GM04503 (cell line): ENCODE measurements at places on chromosomes 13 and 19.

DNA sequence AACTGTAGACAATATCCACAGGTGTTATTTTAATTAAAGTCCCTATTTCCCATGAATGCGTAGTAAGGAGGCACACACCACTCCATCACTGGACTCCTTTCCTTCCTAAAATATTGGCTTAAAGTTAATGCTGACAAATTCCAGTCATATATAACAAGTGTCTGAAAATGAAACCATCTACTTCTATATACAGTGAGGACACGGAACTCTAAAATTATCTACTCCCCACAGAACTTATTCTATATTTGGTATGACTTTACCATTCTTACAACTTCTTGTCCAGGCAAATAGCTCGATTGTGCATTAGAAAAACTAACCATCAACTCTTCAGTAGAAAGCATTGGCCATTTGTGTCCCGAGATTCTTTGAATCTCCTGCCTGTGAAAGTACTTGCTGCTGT, 1560.2 kb downstream of the EFNB2 start:
- no peak for DNase-seq

DNA sequence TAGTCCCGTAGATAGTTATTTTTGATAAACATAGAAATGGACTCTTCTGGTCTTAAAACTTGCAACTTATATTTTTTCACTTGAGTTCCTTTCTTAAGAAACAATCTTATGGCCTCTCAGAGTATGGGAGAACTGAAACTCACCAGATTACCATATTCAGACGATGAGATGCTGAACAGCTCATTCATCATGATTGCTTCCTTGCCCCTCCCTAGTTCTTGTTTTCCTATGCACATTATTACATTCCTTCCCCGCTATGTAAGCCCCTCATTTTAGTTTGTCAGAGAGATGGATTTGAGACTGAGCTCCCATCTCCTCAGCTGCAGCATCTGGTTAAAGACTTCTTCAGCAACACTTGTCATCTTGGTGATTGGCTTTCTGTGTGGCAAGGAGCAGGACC, 158.5 kb downstream of the SLITRK6 start:
- DNase-seq: no peak

- DNase-seq: no peak
Measured at GRCh38 chr19:4487572-4487971, 15.5 kb downstream of the HDGFL2 start.

DNA sequence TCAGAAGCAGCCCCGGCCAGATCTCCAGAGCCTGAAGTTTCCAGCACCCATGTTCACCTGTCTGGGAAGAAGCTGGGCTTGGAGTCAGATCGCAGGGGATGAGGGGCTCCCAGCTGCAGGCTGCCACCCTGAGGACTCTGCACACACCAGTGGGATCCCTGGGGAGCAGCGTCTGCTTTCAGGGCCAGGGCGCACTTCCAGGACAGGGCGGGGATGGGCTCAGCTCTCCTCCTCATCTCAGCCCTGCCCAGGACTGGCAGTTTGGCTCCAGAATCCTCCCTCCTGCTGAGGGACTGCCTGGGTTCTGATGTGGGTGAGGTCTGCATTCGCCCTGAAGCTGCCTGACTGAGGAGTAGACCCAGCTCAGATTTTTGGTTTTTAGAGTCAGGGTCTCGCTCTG, 3.5 kb downstream of the SLC7A9 start:
- no peak for DNase-seq

- no peak for DNase-seq
Measured at GRCh38 chr19:15421136-15421695, 2.4 kb upstream of the AKAP8L start.

GRCh38 chr13:67048084-67048820, 181.9 kb downstream of the PCDH9 start:
- no peak for DNase-seq

DNA sequence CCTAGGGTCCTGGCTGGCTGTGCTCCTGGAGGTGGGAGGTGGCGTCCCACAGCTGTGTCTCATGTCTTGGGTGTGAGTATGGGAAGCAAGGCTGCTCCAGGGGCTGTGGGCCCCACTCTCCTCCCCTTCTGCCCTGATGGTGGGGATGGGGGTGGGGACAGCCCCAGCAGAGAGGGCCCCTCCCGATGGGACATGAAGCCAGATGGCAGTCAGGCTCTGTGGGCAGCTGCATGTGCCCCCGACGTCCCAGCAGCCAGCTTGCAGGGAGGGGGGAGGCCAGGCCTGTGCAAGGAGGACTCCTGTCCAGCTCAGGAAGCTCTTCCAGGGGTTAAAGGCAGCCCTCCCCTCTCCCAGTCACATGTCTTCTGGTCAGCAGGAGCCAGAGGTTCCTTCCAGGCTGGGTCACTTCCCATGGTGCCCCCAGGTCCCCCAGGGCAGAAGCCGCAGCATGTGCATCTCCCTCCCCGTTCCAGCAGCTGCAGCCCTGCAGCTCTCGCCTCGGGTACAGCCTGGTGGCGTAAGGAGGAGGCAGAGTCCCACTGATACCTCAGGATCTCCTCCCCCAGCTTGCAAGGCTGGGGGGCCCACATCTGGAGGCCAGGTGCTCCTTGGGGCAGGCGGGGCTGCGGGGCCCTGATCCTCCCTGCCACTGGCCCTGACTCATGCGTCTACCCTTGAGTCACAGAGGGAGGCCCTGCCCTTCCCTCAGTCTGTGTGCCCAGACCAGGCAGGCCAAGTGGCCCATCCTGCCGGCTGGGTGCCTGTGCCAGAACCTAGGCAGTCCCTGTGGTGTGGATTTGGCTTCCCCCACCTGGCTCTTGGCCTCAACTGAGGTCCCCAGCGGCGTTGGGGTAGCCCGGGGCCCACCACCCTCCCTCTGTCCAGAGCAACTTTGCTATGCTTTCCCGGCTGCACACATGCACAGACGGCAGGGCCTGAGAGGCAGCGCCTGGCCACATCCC, 13.0 kb downstream of the YIPF2 start:
- DNase-seq: peak; percentile 71

DNA sequence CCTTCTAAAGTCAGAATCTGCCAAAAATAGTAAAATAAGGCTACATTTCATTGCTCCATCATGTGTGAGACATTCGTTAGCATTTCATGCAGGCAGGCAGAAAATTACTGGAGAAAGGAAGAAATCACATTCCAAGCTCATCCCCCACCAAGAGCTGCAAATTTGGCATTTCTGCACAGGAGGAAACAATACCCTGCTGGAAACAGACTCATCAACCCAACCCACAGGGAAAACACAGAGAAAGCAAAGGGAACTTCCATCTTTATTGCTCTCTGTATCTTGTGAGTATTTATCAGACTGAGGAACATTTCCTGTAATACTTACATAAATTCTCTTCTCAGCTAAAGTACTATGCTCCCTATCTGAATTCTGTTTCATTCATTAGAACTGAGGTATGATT, 95.7 kb downstream of the KCTD12 start:
- DNase-seq: no peak

DNA sequence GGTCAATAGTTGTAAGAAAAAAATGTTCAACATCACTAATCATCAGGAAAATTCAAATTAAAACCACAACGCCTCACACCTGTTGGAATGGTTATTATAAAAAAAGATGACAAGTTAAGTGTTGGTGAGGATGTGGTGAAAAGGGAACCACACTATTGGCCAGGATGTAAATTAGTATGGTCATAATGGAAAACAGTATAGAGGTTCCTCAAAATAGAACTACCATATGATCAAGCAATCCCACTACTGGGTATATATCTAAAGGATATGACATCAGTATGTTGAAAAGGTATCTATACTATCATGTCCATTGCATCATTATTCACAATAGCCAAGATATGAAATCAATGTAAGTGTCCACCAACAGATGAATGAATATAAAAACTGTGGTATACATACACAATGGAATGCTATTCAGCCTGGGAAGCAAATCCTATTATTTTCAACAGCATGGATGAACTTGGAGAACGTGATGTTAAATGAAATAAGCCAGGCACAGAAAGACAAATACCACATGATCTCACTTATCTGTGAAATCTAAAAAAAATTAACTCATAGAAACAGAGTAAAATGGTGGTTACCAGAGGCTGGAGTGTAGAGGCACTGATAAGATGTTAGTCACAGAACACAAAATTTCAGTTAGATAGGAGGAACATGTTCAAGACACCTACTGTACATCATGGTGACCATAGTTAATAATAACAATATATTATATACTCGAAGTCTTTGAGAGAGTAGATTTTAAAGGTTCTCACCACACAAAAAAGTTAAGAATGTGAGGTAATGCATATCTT, 56.6 kb downstream of the TBC1D4 start:
- DNase-seq: no peak

DNA sequence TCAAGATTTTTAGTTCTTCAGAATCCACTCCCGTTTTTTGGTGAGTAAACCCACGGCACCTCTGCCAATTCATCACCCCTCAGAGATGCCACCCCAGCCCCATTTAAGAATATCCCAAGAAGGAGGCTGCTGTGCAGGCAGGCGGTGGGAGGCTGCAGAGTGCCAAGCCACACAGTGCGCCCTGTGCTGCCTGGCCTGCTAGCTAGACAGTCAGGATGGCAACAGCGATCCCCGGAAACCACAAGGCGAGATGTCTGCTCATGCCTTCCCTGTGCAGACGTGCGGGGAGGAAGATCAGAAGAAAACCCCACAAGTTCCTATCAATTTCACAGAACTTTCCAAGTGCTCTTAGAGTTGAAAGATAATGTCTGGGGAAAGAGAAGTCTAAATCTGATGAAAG, 64.8 kb upstream of the GPR183 start:
- no peak for DNase-seq

- DNase-seq: no peak
Measured at GRCh38 chr19:10921910-10922637, 6.4 kb downstream of the YIPF2 start.

DNA sequence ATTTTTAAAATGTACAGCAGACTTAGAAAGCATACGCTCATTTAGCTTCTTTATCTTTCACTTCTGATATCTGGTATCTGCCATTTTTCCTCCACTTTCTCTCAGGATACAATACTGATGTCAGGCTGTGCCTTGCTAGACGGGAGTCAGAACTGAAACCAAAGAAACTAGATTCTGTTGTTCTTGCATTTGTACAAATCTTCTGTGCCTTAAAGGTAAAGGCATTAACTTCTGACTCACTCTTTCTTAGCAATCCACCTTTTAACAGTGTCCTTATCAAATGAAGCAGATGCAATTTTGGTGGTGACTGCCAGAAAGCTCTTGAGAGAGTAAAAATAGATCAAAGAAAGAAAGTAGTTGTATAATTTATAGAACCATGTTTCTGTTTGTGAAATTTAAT, 370.4 kb downstream of the PCDH20 start:
- no peak for DNase-seq
